ENCODE measurements at places on chromosomes 7 and 10. TPM values are rescaled to one million over a fixed set of nuclear protein-coding genes. Genes with fewer than 3 reads are reported as not detected.
A peak's percentile ranks its signal among the peaks of the same experiment; 100 is the strongest.

ZNF12 gene
- 25.5 TPM for total RNA-seq

PGAM2 gene
- total RNA-seq: under 0.01 TPM

SORCS1 gene
- total RNA-seq: not detected

DNA sequence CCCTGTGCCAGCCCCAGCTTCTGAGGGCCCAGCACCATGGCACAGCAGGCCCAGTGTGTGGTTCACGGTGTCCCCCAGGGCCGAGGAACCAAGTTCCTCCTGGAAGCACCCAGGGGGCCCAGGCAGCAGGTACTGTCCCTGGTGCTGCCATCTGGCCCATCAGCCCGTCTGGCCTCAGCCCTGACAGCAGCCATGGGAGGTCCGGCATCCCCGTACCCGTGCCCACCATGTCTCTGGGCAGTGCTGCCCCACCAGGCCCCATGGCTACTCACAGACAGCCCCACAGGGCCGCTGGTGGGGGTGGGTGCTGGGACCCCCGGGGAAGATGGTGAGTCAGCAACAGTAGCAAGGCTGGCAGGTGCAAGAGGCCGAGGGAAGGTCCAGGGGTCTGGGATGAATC is 32.8 kb downstream of the STK32C start:
- no peak for DNase-seq

- no peak for DNase-seq
Measured at GRCh38 chr7:1922870-1923236, 252.8 kb downstream of the ELFN1 start.

DNA sequence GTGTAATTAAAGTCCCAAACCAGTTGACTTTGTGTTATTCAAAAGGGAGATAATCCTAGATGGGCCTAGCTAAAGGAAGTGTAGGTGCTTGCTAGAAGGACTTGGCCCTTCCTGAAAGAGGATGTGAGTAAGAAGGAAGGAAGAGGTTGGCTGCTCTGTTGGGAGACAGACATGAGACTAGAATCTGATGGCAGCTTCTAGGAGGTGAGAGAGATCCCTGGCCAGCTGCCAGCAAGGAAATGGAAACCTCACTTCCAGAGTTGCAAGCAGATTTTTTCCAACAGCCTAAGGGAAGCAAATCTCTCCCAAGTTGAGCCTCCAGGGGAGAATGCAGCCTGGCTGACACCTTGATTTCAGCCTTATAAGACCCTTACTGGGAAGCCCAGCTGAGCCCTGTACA is 368.4 kb upstream of the ZMIZ1 start:
- no peak for DNase-seq

GRCh38 chr7:116445447-116446211 is 53.9 kb upstream of the CAV2 start:
- DNase-seq: no peak

- DNase-seq: no peak
Measured at GRCh38 chr7:129317450-129317849, 92.6 kb downstream of the AHCYL2 start.

- no peak for DNase-seq
Measured at GRCh38 chr10:132328106-132328505, 3.9 kb upstream of the LRRC27 start.

DNA sequence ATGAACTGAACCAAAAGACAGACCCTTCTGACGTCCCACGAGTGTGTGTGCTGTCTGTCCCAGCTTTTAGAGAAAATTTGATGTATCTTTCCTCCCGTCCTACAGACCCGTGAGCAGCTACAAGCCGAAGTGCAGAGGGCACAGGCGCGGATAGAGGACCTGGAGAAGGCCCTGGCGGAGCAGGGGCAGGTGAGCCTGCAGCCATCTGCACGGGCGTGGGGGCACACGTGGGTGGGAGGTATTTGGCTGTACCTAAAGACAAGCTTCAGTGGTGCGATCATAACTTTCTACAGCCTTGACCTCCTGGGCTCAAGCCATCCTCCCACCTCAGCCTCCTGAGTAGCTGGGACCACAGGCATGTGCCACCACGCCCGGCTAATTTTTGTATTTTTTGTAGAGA is 41.7 kb upstream of the DPYSL4 start:
- DNase-seq: no peak

- DNase-seq: peak; percentile 41
Measured at GRCh38 chr10:52740913-52741675, 31.5 kb downstream of the MBL2 start.

- no peak for DNase-seq
Measured at GRCh38 chr10:132102071-132102716, 36.4 kb downstream of the JAKMIP3 start.

- DNase-seq: peak; percentile 53
Measured at GRCh38 chr7:33841705-33842129, 63.6 kb upstream of the BMPER start.

DNA sequence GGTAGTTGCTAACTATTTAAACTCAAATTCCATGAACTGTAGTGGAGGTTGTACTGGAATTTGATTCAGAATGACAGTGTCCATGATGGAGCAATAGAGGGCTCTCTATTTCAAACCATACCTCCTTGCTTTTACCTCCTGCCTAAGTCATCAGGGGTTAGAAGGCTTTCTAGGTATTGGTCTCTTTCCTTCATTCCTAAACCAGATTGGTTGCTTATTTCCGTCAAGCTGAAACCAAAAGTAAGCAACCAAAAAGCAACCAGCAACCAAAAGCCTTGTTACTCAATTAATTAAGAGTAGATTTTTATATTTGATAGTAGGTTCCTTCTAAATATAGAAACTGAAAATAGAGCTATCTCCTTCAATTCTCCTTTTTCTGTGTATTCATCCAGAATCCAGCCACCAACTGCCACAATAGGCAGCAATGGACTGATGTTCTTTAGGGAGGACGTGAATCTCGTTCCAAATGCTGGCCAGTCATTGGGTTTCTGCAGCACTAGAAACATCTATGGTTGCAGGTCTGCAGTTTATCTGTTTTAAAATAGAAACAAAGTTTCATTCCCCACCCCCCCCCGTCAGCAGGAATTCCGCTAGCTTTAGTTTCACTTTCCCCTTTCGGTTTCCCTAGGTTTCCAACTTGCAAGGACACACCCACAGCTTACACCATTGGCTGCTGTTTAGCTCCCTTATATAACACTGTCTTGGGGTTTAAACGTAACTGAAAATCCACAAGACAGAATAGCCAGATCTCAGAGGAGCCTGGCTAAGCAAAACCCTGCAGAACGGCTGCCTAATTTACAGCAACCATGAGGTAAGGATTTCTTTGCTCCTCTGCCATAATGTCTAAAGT is at the start of gene IFIT1:
Gene IFIT1 (plus strand): TSS at position 717 of the 850 bp plus-strand sequence. CDS start 90 bp downstream, at position 807.
- DNase-seq: peak; percentile 97

DNA sequence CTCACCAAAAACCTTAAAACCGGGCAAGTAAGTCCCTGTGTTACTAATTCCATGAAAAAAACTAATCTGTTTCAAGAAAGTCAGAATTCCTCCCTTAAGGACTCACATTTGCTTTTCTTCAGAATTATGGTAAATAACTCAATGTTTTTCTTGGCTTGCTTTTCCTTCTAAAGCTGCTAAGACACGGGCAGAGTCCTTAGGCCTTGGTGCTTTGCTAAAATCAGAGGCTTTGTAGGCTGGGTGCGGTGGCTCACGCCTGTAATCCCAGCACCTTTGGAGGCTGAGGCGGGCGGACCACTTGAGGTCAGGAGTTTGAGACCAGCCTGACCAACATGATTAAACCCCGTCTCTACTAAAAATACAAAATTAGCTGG is 32.0 kb downstream of the GNA12 start:
- peak; percentile 66 for DNase-seq

Measured in fibroblast of villous mesenchyme (primary cell).